T-cell (primary cell): ENCODE measurements at places on chromosomes 5 and 9. TPM values are rescaled to one million over a fixed set of nuclear protein-coding genes. Genes with fewer than 3 reads are reported as not detected.

DNA sequence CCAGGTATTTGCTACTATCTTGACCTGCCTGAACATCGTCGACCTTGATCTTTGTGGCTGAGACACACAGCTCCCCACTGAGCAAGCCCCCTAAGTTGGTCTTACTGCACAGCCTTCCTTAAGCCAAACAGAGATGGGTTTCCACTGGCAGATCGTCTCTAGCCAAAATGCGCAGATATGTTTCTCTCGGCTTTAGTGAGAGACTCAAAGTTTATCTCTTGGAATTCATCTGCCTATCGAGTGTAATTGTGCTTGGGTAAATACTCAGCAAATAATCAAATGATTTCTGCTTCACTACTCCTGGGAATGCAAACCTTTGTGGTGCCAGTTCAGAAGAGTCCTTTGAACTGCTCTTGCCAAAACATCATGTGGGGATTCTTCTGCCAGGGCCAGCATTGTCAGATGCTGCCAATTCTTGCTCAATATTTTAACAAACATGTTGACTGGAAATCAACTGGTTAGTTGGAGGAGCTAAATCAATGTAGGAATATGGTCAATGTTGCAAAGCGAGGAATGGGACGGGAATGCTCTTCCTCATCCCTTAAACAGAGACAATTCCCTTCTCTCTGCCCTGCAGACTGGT, 141.2 kb upstream of the SLC28A3 start:
- no peak for DNase-seq

GRCh38 chr9:16278326-16278999, 592.0 kb downstream of the BNC2 start:
- no peak for DNase-seq

GRCh38 chr5:1521671-1522600, 1.8 kb downstream of the LPCAT1 start:
- no peak for DNase-seq

The PHF24 gene
- not detected for total RNA-seq

DNA sequence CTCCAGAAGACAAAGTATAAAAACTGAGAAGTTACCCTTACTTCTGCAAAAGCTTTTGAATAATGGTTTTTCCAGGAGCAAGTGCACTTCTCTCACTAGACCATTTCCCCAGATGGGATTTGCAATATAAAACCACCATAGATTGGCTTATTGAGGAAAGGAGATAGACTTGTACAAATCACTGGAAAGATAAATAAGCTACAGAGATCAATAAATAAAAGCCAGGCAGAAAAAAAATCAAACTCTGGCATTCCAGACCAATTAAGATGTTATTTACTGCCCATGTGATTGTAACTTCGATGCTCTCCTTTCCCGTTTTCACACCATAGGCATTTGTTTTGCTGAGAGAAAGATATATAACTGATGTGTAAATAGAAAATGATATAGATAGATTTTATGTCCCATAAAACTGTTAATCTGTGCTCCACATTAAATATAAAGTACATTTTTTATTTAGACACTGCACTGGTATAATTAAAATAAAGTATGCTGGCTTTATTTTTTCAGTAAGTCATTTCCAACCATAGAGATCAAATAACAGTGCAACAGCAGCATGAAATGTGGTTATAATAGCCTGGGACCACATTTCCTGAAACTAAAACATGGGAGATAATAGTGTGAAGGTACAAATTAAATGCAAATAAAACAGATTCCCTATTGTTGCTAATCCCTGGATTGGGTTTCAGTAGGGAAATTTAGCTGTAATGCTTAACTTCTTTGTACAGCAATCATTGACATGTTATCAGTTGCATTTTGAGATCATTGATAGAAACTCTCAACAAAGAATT, 177.7 kb downstream of the NR2F1-AS1 start:
- no peak for DNase-seq

- no peak for DNase-seq
Observed at GRCh38 chr9:113737517-113738271, 138.4 kb upstream of the ZNF618 start.

The SLC34A3 gene
- total RNA-seq, result not detected

GRCh38 chr9:108434502-108434901, 421.3 kb downstream of the ACTL7B start:
- no peak for DNase-seq

DNA sequence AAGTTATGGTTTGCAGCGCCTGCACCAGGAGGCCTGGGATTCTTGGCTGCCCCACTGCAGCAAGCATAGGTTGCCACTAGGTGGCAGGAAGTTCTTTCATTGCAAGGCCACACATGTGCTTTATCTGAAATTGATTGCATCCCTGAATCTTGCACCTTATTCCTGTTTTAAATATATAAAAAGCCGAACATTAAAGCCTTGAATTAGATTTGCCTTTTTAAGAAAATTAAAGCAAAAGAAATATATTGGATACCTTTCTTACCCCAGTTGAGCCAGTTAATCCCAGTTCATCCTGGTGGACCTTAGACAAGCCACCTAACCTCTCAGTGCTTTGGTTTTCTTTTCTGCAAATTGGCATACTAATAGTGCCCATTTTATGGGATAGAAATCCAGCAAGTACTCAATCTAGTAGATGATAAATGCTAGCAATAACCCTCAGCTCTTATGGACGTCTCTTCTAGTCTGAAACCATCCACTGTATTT, 6.3 kb upstream of the TRMT10B start:
- DNase-seq, result no peak

DNA sequence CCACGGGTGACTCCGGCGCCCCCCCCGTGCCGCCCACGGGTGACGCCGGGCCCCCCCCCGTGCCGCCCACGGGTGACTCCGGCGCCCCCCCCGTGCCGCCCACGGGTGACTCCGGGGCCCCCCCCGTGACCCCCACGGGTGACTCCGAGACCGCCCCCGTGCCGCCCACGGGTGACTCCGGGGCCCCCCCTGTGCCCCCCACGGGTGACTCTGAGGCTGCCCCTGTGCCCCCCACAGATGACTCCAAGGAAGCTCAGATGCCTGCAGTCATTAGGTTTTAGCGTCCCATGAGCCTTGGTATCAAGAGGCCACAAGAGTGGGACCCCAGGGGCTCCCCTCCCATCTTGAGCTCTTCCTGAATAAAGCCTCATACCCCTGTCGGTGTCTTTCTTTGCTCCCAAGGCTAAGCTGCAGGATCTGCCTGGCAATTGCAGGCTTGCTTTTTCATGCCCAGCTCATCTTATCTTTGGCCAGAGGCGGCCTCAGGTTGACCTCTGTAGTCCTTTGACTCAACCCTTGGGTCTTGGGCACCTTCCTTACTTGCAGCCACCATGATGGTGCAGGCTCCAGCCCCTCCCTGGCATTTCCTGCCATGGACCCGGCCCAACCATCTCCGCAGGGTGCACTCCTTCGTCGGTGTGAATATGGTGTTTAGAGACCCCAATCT, 9.8 kb downstream of the CEL start:
- DNase-seq, result no peak

The LAMC3 gene
- total RNA-seq, result 0.35 TPM

GRCh38 chr5:79512049-79512448, 1.9 kb downstream of the HOMER1 start:
- DNase-seq, result no peak

The RPL35 gene
- 1,661 TPM for total RNA-seq

The DHFR gene
- total RNA-seq, result 8.9 TPM

The PSMD5 gene
- total RNA-seq, result 47.7 TPM

The CHSY3 gene
- total RNA-seq, result not detected

DNA sequence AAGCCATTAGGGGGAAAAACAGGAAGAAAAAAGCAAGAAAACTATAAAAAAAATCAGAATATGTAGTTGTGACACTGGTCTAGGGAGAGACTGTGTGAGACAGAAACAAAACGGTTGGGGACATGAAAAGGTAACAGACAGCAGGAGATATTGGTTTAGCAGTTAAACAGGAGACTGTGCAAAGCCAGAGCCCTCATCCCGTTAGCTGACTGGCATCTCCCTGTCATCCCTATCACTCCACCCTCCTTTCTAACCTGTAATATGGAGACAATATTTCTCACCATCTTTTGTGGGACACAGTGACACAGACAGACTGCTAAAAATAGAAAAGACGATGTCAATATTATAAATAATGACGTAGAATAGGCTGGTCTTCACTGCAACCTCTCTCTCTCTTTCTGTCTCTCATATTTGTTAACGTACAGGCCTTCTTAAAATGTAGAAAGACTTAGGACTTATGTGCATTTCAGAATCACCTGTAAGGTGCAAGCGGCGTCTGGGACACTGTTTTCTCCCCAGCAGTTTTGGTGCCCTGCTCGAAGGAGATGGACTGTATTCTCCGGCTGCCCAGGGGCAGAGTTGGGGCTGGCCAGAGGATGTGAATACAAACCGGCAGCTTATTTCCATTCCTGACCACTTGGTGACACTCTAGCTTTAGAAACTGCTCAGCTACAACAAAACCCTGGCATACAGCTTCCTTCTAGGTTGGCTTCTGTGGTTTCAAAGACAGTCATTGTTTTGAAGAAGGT, 190.6 kb downstream of the MAT2B start:
- no peak for DNase-seq

DNA sequence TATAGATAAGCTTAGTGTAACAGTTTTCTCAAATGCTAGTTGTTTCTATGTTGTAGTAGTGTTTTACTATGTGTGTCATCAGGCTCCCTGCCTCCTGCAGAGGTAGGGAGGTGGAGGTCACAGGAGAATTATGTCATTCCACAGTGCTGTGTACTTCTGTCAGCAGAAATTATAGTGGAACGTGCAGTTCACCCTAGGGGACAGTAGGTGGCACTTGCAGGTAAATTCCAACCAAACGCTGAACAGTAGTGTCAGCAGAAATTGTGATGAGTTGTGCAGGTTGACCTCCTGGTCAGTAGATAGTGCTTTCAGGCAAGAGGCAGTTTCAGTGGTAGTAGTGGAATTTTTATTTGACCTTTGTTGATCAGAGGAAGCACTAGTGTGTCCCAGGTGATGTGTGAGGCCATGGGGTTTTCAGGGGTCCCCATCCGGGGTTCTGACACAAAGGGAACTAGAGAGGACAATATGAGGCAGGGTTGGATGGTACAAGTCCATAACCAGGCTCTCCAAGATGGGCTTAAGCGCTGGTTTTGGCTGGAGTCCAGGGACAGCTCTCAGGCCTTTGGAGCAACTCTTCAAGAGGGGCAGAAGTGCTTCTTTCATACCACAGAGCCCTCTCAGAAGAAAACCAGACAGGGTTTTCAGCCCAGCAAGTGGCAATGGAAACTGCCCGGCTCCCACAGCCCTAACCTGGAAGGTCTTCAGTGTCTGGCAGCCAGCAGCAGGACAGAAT, 402.9 kb downstream of the CYLC2 start:
- DNase-seq, result peak; percentile 3

- DNase-seq, result no peak
Observed at GRCh38 chr5:115461093-115461492, 83.5 kb downstream of the FEM1C start.

- DNase-seq, result no peak
Observed at GRCh38 chr9:87950765-87951488, 23.4 kb downstream of the CDK20 start.

DNA sequence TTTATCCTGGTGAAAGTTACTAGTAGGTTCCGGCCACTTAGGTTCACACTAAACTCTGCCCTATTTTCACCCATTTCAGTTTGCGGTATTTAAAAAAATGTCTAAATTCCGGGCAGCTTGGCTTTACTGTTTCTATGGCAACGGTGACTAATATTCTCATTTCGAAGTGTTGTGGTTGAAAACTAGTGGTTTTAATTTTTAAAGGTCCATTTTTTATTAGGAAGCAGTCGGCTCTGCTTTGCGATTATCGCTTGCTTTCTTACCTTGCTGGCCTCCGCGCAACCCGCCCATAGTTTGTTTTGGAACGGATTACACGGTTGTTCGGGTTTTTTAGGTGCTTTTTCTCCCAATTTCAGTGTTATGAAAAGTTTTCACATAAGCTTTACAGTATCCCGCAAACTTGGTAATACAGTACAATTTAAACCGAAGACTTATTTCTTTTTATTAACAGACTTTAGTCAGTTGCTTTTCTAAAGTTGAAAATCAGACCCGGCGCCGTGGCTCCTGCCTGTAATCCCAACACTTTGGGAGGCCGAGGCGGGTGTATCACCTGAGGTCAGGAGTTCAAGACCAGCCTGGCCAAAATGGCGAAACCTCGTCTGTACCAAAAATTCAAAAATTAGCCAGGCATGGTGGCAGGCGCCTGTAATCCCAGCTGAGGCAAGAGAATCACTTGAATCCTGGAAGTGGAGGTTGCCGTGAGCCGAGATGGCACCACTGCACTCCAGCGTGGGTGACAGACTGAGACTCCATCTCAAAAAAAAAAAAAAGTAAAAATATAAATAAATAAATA, 1.6 kb downstream of the KDM4C start:
- no peak for DNase-seq

GRCh38 chr5:14847471-14847870, 24.1 kb downstream of the ANKH start:
- no peak for DNase-seq

DNA sequence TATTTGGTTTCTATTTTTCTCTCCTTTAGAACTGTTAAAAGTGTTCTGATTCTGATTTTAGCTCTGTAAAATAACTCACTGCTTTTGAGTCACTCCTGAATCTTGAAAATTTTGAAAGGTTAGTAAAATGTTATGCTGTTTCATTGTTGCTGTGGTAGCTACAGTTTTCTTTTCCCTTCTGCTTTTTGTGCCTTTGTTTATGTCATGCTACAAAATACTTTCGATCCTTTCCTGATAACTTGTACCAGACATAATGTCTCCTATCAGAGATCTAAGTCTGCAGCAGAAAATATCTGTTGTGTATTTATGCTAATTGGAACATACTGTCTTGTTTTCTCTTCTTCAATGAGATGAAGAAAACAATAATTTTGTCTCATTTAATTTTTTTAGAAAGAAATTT, 26.9 kb upstream of the CEP120 start:
- no peak for DNase-seq

GRCh38 chr9:1007312-1007711, 30.9 kb downstream of the DMRT3 start:
- no peak for DNase-seq

GRCh38 chr5:143161885-143162540, 241.5 kb downstream of the NR3C1 start:
- DNase-seq, result no peak

The TAF7 gene
- 101 TPM for total RNA-seq

The LECT2 gene
- total RNA-seq, result not detected

The PCDHB10 gene
- not detected for total RNA-seq

The PHPT1 gene
- total RNA-seq, result 23.3 TPM

GRCh38 chr9:135240222-135240621, 152.8 kb downstream of the OLFM1 start:
- no peak for DNase-seq

DNA sequence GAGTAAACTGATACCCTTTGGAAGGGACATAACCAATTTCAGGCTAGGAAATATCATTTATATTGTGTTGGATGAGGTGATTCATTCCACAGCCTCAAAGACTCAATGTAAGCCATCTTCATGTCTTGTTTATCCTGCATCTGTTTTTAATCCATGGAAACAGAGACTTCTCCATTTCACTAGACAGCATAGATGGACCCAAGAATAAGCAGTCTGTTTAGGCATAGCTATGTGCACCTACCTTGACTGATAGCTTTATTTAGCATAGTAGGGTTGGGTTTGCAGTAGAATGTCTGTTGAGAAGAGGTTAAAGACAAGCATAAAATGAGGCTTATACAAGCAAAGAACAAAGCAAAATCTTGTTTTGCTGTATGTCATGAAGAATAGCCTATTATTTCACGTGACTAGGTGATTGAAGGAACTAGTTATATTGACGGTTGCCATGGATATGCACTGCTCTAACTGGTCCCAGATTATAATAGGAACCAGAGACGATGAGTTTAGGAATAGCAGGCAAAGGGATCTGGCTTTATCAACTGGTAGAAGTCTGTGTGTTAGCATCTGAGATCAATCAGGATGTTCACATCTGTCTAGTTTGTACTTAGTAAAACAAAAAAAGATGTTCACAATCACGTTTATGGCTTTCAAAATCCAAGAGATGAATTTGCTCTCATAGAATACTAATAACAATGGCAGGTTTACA, 154.8 kb upstream of the KLF9 start:
- no peak for DNase-seq
